ENCODE measurements at places on chromosomes 4 and X.

- no peak for DNase-seq
These were observed 51.2 kb upstream of the EDA start for GRCh38 chrX:69564665-69565064.

DNA sequence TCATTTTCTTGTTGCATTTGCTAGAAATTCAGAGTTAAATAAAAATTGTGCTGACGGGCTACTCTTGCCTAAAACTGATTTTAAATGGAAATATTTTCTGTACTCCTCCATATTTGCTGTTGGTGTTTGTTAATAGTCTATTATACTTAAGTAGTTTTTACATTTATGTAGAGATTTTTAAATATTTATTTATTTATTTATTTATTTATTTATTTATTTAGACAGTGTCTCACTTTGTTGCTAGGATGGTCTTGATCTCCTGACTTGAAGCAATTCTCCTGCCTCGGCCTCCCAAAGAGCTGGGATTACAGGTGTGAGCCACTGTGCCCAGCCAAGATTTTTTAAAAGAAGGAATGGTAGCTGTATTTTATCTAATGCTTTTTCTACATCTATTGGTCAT is 68.1 kb downstream of the TMEM164 start:
- DNase-seq = no peak

DNA sequence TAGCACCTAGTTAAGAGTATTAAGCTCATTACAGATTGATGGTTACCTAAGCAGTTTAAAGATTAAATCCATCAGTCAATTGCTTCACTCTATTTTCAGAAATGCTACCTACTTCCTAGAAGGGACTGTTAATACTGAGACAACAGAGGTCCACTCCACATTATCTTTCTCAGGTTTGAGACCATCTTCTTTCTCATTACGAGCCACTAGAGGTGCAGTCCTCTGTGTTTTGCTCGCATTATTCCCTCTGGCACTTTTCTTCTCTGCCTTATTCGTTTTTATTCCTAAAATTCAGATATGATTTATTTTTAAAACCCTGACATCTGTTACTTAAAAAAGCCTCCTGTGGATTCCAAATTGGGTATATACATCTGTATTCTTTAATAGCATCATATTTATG is 459.1 kb downstream of the FSTL5 start:
- no peak for DNase-seq

- DNase-seq = no peak
These were observed 1989.8 kb upstream of the PCDH10 start for GRCh38 chr4:131159261-131159660.

- DNase-seq = no peak
These were observed 77.2 kb downstream of the SNX25 start for GRCh38 chr4:185286571-185286970.

GRCh38 chr4:121421594-121421993 is 40.8 kb upstream of the QRFPR start:
- DNase-seq = no peak

GRCh38 chr4:20408611-20409010 is 156.9 kb downstream of the SLIT2 start:
- no peak for DNase-seq

DNA sequence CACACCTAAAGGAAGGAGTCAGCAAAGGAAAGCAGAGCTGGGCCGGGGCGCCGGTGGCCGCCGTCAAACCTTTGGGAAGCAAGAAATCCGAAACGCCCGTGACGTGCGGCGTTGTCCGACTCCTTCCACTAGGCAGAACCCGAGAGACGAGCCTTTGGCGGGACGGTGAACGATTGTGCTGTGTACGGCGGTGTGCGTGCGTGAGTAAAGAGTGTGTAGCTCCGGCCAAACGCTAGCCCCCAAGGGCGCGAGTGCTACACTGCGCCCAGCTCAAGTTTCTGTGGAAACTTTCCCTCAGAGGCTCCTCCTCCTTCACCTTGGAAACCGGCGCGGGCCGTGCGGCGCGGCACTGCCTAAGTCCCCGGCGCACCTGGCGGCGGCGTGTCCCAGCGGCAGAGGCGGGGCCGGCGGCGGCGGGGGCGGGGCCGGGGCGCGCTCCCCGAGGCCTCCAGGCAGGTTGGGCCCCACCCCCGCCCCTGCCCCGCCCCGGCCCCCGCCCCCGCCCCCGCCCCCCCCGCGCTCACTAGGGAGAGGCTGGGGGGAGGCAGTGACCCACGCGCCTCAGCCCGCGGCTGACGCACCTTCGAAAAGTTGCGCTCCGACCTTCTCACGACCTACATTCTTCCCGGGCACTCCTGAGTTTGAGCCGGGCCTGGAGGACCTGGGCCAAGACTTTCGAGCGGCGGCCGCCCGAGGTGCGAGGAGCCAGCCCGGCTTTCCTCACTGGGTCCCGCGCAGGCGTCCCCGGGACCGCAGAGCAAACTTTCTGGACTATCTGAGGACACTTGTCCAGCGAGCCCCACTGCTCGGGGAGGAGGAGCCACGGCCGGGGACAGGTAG is at the start of gene FHIP1A:
Gene FHIP1A (plus strand): TSS at position 547 of the 840 bp plus-strand sequence. CDS start 157,084 bp downstream, outside the sequence.
- DNase-seq = peak; percentile 79

DNA sequence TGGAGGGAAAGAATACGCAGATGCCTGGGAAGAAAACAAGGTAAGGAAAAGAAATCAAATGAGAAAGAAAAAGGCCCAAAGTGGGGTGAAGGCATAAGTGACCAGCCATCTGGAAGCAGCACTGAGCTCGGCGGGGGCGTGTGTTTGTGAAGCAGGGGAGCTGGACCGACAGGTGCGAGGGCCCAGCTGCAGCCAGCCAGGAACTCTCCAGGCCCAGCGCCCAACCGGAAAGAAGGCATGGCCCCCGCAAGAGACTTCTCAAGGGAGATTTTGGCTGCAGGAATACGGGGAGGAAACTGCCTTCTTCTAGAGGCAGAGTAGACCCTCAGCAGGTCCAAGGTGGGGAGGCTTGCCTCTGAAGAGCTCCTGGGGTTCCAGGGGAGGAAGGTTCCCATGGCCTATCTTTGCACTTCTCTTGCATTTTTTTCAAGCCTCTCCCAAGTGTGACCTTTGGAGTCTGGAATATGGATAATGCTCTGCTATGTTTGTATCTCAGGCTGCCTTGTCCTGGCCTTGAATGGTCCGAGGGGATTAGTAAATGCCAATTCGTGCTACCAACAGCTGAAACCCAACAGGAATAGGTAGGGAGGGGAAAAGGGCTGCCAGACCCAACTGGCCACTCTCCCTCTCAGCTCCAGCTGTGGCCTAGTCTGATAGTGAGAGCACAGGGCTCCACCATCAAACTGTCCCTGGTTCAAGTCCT is 10.8 kb upstream of the CITED1 start:
- no peak for DNase-seq

DNA sequence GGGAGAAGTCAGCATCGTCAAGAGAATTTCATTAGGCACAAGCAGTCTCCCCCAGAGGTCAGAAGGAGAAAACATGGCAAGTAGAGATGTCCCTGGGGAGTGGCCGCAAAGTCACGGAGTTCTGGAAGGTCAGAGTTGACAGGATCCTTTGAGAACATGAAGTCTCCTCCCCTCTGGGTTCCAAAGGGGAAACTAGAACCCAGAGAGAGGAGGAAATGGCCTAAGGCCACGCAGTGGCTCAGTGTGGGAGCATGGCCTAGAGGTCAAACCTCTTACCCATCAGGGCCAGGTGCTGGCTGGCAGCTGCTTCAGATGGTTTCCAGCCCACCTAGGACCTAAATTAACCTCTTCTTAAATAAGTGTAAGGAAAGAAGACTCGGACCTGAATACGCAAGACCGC is 884 bp downstream of the IDH3G start:
- DNase-seq = no peak

DNA sequence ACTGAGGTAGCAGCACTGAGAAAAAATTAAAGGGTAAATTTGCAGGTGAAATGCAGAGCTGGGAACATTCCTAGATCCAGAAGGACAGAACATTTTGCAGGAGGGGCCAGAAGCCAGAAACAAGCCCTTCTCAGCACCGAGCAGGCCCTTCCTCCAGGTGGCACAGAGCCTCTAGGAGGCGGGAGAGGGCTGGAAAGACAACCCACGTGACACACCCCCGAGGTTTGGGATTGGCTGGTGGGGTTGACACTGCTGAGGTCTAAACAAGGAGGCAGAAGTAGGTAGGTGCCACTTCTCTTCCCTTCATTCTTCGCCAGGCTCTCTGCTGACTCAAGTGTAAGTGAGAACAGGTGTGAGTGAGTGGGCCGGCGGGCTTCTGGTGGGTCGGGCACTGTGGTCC is at the start of gene PAGE4:
Gene PAGE4 (plus strand): TSS at position 288 of the 400 bp plus-strand sequence. CDS start 1,126 bp downstream, outside the sequence.
- no peak for DNase-seq

DNA sequence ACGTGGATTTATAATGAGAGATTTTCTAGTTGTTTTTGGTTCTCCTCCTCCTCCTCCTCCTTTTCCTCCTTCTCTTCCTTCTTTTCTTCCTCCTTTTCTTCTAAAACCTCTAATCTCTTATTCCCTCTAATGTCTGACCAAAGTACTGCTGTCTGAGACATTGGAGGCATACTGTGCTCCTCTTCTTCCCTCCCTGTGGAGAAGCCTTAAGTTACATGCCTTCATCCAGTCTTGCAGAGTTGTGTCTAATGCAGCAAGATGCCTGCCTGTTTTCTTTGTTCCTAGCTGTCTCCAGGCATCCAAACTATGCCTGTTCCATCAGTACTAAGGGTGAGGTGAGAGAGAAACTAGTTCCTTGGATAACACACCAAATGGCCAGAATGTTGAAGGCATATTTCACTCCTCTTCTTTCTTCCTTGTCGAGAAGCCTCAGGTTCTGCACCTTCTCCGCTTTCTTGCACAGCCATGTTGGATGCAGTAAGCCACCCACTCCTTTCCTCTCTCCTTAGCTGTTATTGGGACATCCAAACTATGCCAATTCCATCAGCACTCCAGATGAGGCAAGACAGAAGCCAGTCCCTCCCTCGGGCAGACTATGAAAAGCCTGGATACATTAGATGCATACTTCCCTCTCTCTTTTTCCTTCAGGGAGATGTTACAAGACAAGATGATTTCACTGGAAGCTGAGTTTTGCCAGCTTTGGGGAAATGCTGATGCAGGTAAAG is 285.7 kb upstream of the TRAM1L1 start:
- DNase-seq = no peak

DNA sequence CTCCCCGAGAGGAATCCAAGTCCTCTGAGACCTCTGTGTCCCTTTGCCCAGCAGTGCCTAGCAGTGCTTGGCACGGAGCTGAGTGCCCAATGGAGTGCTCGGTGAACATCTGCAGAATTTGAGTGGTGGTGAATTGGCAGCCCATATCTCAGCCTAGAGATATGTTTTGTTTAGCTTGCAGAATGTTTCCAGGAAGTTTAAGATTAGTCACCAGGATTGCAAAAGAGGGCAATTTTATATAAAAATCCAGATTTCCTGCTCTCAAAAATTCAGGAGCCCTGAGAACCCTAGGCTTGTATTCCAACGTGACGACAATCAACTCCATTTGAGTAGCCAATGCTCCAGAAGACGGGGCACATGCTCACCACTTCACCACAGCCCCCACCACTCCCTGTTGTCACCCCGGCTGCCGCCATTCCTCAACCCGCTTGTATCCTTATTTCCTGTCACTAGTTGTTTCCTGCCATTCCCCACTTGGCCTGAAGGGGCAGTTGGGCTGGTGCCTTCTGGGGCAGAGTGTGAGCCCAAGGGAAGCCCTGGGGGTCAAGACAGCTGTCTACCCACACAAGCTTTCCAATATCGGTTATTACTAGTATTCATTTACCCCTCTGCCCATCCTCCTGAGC is 116.9 kb downstream of the EFNB1 start:
- no peak for DNase-seq

GRCh38 chr4:176226736-176227135 is 31.4 kb upstream of the SPATA4 start:
- no peak for DNase-seq

DNA sequence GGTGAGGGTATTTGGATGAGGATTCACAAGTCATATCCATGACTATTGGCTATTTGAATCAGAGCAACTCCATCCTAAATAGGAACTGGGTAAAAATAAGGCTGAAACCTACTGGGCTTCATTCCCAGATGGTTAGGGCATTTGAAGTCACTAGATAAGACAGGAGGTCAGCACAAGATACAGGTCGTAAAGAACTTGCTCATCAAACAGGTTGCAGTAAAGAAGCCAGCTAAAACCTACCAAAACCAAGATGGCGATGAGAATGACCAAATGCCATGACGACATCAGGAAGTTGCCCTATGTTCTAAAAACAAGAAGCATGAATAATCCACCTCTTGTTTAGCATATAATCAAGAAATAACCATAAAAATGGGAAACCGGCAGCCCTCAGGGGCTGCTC is 224.9 kb downstream of the PACRGL start:
- no peak for DNase-seq

DNA sequence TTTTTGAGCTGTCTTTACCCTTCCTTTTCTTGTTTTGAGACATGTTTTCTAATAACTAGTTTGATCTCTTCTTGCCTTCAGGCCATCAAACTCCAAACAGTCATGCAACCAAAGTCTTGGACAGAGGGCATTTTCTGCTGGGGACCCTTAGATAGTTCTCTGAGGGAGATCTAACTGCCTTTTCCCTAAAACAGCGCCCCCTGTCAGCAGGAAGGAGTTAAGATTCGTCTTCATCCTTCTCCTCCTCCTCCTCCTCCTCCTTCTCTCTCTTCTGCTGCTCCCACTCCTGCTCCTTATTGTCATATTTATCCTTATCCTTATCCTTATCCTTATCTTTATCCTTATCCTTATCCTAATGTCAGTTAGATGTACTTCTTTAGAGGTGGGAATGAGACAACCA is 417.2 kb downstream of the TRAM1L1 start:
- no peak for DNase-seq

DNA sequence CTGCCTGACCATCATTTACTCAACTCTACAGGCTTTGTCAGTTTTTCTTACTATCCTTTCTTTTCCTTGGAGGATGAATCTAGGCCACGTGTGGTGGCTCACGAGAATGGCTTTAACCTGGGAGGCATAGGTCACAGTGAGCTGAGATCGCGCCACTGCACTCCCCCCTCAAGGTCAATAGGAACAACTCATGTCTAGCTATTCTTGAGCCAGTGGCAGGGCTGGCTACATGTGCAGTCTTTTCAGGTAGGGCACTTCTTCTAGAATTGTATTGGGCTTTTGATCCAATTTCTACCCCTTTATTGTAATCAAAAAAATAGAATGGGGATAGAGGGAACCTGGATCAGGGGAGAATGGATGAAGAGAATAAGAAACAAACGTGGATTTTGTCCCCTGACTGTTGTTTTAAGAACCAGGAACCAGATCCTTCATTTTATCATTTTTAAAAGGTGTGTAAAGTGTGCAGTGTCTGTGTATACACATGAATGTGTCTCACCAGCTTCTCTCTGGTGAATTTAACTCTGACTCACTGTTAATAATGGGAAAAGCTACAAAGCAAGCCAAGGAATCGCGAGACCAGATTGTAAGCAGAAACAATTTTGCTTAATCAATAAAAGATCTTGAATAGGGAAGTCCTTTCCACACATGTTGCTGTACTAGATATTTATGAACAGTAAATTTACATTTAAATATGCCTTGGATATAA is 283.9 kb upstream of the GPC4 start:
- no peak for DNase-seq

GRCh38 chrX:150508451-150509367 is 59.7 kb upstream of the MTM1 start:
- no peak for DNase-seq

Data from T-helper 22 cell (primary cell).